Ecto neural progenitor cell (in vitro differentiated cells): ENCODE measurements at places on chromosomes 7 and 10.

GRCh38 chr10:72082856-72083789 lies 5.2 kb downstream of the SPOCK2 start:
- DNase-seq = no peak

DNA sequence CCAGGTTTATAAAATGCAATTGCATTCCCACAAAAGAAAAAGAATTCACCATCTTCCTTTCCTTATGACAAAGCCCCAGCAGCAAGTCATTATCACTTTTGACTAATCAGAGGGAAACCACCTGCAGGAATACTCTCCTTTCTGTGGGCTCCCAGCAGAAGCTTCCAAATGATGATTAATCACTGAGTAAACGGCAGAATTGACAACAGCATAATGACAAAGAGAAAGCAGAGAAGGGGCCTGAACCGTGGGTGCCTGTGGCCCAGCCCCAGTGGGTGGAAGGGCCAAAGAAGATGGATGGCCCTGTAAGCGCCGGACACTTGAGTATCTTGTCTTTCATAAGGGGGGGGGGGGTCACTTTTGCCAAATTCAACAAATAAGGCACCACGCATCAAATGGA lies 152.4 kb upstream of the NRBF2 start:
- no peak for DNase-seq

GRCh38 chr7:50584386-50584785 lies 19.2 kb upstream of the DDC start:
- DNase-seq = no peak

DNA sequence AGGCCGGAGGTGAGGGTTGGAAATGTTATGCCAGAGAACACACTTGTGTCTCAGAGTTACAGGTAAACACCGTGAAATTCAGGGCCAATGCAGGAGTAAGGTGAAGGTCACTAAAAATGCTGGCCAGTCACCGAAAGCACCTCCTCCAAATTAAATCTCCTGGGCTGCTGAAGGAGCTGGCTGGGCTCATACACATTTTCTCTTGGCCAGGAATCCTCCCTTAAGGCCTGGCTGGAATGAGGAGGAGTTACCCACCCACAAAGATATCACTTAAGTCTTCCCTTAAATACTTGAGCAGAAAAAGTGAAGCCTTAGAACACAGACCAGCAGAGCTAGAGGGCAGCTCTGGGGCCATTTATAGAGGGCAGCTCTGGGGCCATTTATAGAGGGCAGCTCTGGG lies 46.3 kb downstream of the HTRA1 start:
- DNase-seq = no peak

GRCh38 chr10:17662193-17663138 lies 18.5 kb downstream of the STAM start:
- no peak for DNase-seq

DNA sequence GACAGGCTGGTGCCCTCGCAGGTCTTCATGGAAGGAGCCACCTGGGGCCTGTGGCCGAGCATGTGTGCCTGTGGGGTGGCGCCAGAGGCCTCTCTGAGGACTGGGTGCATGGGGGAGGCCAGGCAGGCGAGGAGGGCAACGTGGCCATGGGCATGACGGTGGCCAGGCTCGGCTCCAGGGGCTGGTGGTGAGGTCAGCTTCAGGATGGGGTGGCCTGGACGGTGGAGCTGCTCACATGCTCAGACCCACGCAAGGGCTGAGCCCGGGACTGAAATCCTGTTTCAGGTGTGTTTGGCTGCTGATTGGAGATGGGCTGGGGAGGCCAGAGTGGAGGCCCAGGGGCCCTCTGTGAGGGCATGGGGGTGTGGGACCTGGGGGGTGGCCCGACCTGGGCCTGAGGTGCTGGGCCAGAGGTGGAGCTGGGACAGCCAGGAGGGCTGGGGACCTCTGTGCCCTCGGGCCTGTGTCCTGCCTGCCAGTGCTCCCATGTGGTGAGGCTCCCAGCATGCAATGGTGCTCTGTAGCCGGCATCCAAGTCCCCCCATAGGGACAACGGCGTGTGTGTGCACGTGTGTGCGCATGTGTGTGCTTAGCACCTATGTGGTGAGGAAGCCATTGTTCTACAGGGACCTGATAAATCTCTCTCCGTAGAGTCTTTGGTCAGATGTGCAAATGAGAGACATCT lies 71.1 kb downstream of the INPP5A start:
- DNase-seq = no peak

DNA sequence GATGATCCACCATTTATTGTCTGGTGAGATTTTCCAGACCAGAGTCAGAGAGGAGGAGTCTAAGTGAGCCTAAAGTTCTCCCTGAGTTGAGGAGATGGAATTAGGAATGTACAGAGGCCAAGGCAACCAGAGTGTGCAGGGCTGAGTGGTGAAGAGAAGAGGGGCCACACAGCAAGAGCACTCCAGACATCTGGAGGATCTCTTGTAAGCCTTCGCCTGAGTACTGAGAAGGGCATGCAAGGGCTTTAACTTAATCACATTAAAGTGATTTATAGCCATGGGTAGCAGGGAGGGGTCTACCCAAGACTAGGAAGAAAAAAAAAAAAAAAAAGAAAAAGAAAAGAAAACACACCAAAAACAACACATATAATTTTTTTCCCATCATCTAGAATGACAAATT lies 1190.4 kb downstream of the GATA3 start:
- peak; percentile 58 for DNase-seq

GRCh38 chr10:78892338-78893176 lies 176.2 kb upstream of the ZMIZ1 start:
- peak; percentile 31 for DNase-seq

DNA sequence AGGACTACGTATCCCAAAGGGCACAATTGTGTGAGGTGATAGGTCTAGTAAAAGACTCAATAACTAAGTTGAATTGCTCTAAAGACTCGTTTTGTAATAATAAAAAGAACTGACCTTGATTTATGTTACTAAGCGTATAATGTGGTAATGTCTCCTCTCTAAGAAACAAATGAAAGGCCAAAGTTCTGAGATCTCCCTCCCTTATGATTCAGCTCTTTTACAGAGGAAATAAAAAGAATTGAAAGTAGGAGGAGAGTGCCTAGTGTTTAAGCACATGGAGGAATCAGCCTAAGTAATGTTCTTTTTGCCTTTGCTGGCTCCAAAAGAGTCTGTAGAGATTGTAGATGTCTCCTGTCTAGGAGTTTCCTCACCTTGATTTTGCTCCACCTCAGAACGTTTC lies 98.0 kb downstream of the ARL4A start:
- DNase-seq = no peak

GRCh38 chr7:151835636-151836035 lies 41.3 kb downstream of the PRKAG2 start:
- DNase-seq = no peak

DNA sequence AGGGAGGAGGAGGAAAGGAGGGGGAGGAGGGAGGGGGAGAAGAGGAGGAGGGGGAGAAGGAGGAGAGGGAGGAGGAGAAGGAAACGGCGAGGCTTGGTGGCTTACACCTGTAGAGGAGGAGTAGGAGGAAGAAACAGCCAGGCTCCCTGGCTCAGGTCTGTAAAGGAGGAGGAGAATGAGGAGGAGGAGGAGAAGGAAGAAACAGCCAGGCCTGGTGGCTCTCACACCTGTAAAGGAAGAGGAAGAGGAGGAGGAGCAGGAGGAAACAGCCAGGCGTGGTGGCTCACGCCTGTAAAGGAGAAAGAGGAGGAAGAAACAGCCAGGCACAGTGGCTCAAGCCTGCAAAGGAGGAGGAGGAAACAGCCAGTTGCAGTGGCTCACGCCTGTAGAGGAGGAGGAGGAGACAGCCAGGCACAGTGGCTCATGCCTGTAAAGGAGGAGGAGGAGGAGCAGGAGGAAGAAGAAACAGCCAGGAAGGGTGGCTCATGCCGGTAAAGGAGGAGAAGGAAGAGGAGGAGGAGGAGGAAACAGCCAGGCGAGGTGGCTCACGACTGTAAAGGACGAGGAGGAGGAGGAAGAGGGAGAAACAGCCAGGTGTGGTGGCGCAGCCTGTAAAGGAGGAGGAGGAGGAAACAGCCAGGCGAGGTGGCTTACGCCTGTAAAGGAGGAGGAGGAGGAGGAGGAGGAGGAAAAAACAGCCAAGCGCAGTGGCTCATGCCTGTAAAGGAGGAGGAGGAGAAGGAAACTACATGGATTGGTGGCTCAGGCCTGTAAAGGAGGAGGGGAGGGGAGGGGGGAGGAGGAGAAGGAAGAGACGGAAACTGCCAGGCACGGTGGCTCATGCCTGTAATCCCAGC lies 14.9 kb upstream of the CRCP start:
- peak; percentile 68 for DNase-seq
